ENCODE measurements at places on chromosomes 3 and 15.
A peak's percentile ranks its signal among the peaks of the same experiment; 100 is the strongest.

DNA sequence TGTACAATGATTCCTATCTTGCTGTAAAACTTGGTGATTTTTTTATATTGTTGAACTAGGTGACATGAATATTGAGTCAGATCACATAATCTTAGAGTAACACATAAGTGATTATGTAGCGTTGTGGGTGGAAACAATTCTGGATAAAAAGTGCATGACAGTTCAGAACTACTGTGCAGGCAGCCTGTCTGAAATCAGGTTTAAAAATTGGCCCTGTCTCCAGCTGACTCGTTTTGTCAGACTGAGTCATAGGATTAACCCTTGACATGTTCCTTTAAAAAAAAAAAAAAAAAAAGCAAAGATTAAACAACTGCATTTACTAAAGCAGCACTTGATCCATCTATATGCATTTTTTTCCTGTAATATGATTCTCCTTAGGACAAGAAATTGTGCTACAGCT is 160.0 kb upstream of the CGNL1 start:
- DNase-seq = no peak

DNA sequence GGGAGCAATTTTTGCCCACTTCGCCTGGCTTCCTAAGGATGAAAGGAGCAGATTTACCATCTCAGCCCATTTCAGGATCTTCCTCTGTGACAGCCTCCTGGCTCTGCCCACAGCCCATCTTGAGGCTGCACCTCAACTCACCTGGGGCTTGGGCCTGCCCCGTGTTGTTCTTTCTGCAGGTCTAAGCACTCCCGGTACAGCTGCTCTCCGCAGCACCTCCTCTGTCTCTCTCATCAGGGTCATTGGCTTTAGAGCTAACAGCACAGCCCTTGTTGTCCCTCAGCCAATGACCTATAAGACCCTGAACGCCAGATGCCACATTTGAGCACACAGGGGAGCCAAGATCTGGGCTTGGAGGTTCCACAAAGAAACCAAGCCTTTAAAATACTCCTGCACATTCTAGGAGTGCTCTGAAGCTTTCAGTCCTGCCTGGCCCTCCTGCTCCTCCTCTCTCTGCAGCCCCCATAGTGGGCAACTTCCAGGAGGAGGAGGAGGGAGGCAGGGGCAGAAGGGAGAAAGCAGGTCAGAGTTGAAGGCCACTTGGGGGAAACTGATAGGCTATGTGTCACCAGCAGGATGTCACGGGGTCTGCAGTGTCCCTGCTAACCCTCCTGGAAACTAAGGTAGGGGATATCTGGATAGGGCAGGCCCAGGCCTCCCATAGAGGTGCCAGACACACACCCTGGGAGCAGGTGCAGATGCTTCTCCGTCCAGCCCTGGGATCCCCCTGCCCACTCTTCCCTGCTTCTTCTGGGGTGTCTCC is 115.6 kb downstream of the ETFA start:
- no peak for DNase-seq

DNA sequence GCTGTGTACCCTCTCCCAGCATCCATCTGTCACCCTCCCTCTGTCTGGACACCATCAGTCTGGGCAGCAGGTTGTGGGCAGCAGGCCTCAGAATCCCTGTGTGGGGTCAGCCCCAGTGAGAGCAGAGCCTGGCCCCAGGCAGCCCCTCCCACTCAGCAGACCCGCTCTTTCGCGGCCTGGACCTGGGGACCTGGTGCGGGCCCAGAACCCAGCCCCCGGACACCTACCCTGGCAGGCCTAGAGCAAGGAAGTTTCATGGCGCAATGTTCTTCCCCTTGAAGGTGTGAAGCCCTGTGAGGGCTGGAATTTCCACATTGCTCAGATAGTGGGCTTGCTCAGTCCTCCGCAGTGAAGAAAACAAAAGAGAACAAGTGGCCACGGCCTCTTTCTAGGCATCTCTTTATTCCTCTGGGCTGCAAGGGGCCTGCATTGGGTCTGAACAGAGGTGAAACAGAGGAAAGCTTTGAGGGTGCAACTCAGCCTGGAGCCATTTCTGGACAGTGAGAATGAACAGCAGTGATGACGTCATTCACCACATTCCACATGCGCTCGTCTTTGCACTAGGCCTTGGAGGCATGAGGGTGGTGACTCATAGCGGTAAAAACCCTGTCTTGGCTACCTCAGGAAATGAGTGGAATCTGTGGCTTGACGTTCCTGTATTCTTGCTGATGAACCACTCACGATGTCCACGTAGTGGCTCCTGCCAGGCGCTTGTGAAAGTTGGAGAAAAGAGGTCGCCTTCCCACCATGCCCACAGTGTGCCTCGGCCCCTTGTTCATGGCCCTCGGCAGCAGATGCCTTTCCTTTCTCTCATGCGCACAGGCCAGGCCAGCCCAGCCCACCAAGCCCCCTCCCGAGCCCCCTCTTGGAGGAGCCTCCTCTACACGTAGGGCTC is 66.1 kb downstream of the SLC30A4 start:
- peak; percentile 61 for DNase-seq

- DNase-seq = no peak
Observed at GRCh38 chr3:185716436-185717108, 108.3 kb downstream of the IGF2BP2 start.

DNA sequence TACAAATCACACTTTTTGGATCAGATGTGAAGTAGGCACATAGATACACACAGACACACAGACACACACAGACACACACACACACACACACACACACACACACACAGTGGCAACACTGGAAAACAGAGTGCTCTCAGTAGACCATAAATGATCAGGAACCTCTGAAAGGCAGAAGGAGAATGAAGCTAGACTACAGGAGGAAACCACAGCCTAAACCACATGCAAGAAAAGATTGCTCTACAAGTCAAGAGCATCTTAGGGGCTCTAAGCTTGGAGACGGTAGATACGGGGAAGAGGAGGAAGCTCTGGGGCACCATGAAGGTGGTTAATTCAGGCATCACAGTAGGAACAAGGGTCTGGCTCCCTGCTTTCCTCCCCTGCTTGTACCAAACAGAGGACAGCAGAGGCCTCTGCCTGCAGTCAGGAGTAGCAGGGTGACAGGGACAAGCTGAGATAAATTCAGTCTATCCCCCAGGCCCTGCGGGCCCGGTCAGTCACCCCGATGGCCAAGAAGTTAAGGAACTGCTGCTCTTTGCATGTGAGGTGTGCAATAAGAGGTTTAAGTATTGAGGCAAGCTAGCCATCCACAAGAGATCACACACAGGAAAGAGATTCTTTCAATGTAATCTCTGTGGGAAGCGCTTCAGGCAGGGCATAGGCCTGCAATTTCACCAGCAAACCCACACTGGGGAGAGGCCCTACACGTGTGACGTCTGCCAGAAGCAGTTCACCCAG is 23.5 kb upstream of the ARPIN start:
- DNase-seq = no peak

- DNase-seq = peak; percentile 44
Observed at GRCh38 chr3:65342084-65342683, 654.4 kb upstream of the ADAMTS9 start.

- no peak for DNase-seq
Observed at GRCh38 chr15:58870451-58870850, 63.0 kb downstream of the SLTM start.

Measured in GM13976 (cell line).